GOT3 (cell line): ENCODE measurements at places on chromosomes 2 and 18.

GRCh38 chr18:22466608-22467395, 49.1 kb upstream of the CTAGE1 start:
- DNase-seq: no peak

DNA sequence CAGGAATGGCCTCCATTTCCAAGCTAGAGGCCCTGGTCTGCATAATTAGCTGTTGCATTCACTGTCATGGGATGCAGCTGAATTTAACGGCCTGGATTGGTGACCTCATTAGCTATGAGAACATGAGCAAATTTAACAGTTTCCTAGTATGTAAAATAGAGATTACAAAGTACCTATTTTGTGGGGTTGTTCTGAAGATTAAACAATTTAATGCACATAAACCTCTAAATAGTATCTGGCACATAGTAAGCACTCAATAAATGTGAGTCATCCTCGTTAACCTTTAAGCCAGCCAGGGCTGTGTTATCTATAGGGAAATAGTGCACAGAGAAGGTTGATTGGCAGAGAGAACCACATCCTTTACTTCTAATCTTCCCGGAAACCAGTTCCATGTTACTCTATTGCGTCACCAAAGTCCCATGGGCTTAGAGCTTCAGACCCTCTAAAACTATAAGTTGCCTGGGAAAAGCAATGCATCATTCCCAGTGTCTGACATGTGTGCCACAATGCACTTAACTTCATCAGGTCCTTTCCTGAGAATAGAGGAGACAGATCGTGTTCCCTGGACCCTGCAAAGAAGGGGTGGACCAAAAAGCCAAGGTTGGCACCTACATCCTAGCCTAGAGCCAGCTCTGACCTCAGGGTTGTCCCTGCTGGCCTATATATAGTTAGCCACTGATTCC, 196.5 kb downstream of the LNPK start:
- DNase-seq: no peak

GRCh38 chr18:78816916-78817315, 162.7 kb upstream of the SALL3 start:
- DNase-seq: no peak

DNA sequence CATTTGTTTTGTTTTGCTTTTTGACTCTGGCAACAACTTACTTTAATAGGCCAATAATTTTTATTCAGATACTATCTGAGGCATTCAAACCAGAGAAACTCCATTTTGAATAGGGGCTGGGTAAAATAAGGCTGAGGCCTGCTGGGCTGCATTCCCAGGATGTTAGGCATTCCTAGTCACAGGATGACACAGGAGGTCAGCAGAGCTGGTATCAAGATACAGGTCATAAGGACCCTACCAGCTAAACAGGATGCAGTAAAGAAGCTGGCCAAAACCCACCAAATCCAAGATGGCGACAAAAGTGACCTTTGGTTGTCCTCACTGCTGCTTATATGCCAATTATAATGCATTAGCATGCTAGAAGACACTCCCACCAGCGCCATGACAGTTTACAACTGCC, 102.2 kb upstream of the XPO1 start:
- no peak for DNase-seq

GRCh38 chr2:102331311-102331980, 20.1 kb downstream of the IL1RL1 start:
- DNase-seq: no peak

GRCh38 chr2:169159686-169160085, 90.3 kb downstream of the DHRS9 start:
- DNase-seq: no peak

GRCh38 chr2:20108655-20109396, 57.4 kb upstream of the LAPTM4A start:
- DNase-seq: no peak

DNA sequence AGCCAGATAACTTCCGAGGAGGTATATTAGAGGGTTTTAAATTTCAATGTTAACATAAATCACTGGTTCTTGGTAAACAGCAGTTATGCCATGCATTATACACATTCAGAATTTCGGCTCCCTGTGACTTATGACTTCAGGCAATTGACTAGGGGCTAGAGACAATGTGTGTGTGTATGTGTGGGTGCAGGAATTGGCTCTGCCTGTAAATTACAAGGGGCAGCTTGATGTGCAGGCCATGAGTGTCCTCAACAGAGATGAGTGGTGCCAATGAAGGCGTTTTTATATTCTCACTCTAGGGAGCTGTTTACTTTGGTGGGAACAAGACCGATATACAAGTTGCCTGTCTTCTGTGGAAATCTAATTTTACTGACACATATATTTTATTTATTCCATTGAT, 161.6 kb downstream of the CSRNP3 start:
- DNase-seq: no peak

DNA sequence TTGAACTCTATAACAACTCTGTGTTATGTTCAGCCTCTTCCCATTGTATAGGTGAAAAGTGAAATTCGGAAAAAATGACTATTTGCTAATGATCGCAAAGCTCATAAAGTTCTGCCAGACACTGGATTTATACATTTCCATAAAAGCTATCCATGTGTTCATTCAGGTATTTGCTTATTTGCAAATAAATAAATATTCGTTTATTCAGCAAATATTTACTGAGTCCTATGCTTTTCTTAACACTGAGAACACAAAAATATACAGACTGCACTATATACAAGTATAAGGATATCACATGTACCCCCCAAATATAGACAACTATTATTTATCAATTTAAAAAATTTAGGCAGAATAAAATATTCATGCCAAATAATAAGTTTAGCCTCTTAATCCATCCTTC, 63.2 kb upstream of the ATP8B1 start:
- no peak for DNase-seq

- DNase-seq: no peak
Measured at GRCh38 chr2:42523341-42523740, 29.6 kb upstream of the KCNG3 start.

GRCh38 chr2:6354546-6354945, 511.2 kb downstream of the CMPK2 start:
- no peak for DNase-seq

DNA sequence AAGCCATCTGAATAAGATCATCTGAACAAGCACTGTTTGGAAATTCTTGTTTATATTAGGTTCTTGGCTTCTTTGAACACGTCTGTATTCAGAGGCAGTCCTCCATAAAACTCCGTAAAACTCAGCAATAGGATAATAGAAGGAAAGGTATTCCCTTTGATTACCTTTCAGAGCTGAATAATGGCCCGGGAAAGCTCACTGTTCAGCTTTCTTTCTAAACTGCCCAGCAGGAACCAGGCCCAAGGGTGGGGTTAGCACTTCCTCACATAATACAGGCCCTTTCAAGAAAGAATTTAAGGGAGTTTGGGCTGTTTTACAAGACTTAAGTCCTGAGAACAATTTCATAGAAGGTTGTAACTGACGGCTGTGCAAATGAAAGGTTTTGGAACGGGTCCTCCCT, 72.2 kb upstream of the PHLPP1 start:
- DNase-seq: no peak

DNA sequence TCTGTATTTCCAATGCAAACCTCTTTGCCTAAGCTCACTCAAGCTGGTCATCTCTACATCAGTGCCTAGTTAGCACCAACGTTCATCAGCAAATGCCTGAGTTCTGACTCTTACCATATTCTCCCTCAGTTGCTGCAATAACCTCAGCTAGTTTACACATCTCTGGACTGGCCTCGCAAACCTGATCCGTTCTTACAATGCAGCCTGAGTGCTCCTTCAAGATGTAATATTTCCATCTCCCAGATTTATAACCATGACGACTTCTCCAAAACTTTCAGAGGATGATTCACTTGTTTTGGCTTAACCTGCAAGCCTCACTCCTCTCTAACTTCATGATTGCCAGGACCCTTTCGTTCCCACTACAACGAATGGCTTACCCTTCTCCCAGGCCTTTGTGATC, 69.7 kb downstream of the DIPK1C start:
- no peak for DNase-seq
